WTC11 (cell line): ENCODE measurements at places on chromosomes 1 and 21. TPM values are rescaled to one million over a fixed set of nuclear protein-coding genes. Genes with fewer than 3 reads are reported as not detected.

DNA sequence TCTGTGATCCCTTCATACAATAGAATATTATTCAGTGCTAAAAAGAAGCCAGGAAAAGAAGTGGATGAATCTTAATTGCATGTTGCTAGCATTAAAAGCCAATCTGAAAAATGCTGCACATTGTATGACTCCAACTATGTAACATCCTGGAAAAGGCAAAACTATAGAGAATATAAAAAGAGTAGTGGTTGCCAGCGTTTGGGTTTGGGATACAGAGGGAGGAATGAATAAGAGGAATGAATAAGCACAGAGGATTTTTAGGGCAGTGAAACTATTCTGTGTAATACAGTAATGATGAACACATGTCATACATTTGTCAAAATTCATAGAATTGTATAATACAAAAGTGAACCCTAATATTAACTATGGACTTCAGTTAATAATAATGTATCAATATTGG is 42.5 kb downstream of the GPR88 start:
- DNase-seq: no peak

The FAM110D gene
- 0.37 to 0.55 TPM (median 0.53 TPM) in 3 replicates for total RNA-seq

The S100A3 gene
- 0.33 TPM in 1 of 3 replicates, not detected in the others for total RNA-seq

DNA sequence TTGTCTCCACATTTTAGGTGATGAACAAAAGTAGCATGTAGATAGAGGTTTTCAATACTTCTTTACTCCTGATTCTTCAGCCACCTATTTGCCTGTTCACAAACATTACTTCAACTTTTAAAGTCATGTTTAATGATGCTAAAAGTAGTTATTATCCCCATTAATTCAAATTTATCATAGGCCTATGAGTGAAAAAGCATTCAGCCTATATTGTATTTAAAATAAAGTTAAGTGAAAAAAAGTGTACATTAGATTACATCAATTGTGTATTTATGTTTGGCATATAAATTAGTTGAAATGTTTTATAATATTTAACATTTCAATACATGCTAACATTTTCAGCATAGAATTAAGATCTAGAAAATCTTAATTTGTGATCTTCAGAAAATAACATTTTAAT is 10.5 kb downstream of the CDKN2C start:
- no peak for DNase-seq

DNA sequence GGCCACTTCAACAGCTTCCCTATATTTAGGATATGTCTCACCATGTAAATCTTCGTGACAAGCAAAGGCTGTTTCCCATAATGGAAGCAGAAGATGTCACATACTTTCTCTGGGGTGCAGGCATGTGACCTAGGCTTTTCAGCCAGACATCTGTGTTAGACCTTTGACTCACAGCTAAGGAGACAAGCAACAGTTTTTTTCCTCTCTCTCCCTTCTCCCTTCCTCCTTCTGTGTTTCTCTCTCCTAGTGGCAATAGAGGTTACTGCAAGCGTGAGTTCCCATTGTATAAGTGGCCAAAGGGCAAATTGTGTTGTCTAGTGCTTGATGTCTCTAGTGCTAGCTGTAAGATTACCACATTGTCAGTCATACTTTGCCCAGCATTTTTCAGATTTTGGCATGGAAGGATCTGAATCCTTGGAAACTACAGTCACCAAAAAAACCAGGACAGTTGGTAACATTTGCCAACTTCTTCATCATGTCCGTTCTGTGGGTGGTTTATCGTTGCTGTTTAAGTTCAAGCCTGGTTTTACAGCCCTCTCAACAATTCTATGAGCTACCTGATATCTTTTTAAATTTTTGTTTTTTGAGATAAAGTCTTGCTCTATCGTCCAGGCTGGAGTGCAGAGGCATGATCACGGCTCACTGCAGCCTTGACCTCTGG is 44.4 kb upstream of the RABGAP1L start:
- no peak for DNase-seq

- no peak for DNase-seq
Observed at GRCh38 chr1:56922070-56922469, 43.7 kb downstream of the C8B start.
